Liver (tissue), 10 donors: ENCODE measurements at places on chromosomes 5 and 9. TPM values are rescaled to one million over a fixed set of nuclear protein-coding genes. Genes with fewer than 3 reads are reported as not detected.

GRCh38 chr9:110538647-110539041 is 40.9 kb downstream of the SVEP1 start:
- no peak for DNase-seq

GRCh38 chr9:113931140-113931539 is 55.0 kb downstream of the ZNF618 start:
- DNase-seq, result no peak

- no peak for DNase-seq
Measured at GRCh38 chr9:1875921-1876448, 139.2 kb upstream of the SMARCA2 start.

DNA sequence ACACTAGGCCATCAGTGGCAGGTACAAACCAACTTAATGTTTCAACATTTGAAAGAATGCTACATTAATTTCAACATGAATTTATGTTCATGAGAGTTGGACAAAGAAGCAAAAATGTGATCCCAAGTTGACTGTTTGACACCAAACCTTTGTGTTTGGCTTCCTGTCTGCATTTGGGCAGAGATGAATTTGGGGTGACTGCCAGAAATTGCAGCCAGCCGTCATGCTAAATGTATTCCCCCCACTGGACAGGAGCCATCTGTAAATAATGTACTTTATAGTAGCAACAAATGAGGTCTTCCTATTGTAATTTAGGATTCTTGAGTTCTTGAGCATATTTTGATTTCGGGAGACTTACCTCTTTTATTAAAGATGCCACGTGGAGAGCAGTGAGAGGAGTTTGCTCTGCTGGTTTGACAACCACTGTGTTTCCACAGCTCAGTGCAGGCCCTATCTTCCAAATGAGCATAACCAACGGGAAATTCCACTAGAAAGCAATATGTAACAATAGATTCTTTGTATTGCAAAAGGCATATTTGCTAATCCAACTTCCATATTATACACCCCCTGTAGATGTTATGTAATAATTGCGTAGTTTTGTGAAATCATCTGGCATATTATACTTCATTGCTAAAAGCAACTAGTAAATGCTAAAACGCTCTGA is 27.6 kb downstream of the ALDH1A1 start:
- no peak for DNase-seq

DNA sequence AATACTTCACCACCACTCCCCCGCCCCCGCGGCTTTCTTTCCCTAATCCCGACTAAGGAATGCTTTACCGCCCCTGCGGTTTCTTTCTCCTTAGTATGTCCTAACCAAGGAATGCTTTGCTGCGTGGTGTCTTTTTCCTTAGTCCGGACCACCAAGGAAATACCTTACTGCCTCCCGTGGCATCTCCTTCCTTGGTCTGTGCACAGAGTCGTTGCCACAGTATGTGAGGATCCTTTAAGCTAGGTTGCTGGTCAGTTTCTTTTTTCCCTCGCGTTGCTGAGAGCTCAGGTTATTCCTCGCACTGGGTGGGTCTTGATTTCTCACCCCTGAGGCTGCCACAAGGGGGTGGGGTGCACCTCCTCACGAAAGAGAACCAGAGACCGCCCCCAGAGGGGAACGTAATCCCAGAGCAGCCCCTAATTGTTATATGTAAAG is 309.4 kb downstream of the NR3C1 start:
- DNase-seq, result no peak

GRCh38 chr9:134611046-134611445 is 30.6 kb upstream of the COL5A1 start:
- no peak for DNase-seq

GRCh38 chr9:28389411-28389810 is 816.1 kb upstream of the C9orf72 start:
- DNase-seq, result no peak

GRCh38 chr9:6681957-6682501 is 36.5 kb upstream of the GLDC start:
- DNase-seq, result no peak

DNA sequence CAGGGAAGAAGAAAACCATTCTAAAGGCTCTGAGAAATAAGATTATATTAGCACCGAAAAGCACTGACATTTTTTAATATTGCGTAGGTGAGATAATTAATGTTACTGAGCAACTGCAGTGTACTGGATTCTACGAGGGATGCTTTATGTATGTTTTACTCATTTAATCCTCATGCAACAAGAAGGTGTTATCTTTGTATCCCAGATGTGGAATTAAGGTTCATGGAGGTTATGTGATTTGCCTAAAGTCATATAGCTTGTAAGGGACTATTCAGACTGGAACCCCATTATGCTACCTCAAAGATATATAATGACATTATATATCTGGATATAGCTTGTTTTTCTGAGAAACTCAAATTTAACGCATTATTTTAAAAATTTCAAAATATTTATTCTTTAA is 2.5 kb downstream of the FBXO4 start:
- DNase-seq, result no peak

CYFIP2 gene
- total RNA-seq, result 34.1 TPM

SV2C gene
- total RNA-seq, result under 0.01 TPM

- DNase-seq, result no peak
Measured at GRCh38 chr9:14147738-14148137, 166.2 kb downstream of the NFIB start.

ARL14EPL gene
- not detected for total RNA-seq

CYLC2 gene
- total RNA-seq, result not detected

DNA sequence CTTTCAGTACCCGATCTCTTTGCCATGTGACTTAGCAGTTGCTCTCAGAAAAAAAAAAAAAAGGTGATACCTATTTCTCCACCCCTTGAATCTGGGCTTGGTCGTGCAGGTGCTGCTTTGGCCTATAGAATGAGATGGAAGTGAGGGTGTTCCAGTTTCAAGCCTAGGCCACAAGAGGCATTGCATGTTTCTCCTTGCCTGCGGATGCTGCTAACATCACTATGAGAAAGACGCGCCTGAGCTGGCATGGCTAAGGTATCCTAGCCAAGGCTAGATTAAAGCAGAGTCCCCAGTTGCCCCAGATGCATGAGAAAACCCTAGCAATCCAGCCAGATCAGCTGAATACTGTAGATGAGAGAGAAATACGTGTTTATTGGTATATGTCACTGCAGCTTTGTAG is 14.7 kb upstream of the CSF1R start:
- DNase-seq, result peak; percentile 28

DNA sequence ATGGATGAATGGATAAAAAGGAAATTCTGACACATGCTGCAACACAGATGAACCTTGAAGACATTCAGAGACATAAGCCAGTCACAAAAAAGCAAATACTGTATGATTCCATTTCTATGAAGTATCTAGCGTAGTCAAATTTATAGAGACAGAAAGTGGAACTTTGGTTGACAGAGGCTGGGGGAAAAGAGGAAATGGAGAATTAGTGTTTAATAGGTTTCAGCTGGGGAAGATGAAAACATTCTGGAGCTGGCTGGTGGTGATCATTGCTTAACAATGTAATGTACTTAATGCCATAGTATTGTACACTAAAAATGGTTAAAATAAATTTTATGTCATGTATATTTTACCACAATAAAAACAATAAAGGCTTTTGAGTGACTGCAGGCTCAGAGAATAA is 24.2 kb downstream of the PPIC start:
- no peak for DNase-seq

TEX48 gene
- not detected for total RNA-seq

TAF11L10 gene
- total RNA-seq, result not detected

DNA sequence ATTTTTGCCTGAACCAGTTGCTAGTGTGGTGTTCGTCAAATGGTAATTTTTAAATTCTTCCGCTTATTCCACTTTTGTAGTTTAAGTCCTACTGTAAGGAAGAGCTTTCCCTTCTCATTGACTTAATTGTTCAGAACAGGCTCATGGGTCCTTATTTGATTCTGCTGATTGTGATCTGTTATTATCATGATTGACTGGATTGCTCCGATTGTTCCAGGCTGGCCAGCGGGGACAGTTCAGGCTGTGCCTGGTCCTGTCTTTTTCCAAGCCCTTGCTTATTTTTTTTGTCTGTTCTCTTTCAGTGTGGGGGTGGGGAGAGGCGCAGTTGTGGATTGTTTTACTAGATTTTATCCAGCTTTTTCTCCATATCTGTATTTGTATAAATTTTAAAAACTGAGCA is 52.4 kb downstream of the TRIO start:
- no peak for DNase-seq

NRARP gene
- 0.93 TPM for total RNA-seq

SARDH gene
- 53.7 TPM for total RNA-seq

DNA sequence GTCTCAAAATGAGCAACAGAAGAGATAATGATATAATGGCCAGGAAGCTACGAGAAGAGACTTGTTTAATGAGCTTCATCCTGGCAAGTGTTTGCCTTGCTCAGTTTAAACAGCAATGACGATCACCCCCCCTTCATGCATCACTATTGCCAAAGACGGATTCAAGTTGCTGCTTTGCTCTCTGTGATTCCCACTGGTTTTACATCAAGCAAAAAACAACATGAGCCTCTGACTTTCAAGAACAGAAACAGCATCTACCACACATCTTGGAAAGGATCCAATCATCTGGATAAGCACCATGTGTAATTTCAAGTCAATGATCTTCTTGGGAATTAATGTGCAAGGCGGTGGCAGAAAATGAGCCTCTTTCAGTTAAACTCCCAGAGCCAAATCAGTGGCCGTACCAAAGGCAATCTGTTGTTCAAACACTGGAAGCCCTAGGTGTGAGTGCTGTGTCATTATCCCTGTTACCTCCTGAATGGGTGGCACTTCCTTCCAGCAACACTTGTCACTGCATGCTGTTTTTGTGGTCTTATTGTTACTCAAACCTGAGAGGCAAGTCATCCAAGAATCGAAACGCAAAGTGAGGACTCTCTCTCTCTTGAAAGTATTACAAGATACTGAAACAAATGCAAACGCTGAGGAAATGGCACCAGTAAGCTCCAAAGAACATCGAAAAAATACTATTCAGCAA is 72.8 kb downstream of the MED27 start:
- DNase-seq, result no peak

GRCh38 chr5:174571662-174572397 is 152.6 kb upstream of the MSX2 start:
- no peak for DNase-seq

- DNase-seq, result no peak
Measured at GRCh38 chr5:59593439-59594007, 300.0 kb downstream of the PDE4D start.

- DNase-seq, result no peak
Measured at GRCh38 chr5:122076050-122076461, 2.0 kb downstream of the LOX start.

- no peak for DNase-seq
Measured at GRCh38 chr9:16171911-16172310, 619.1 kb downstream of the CCDC171 start.

GRCh38 chr5:119019501-119019900 is 31.2 kb upstream of the DTWD2 start:
- no peak for DNase-seq

CEP78 gene
- 12.0 TPM for total RNA-seq

GRCh38 chr9:17865881-17866280 is 287.0 kb downstream of the SH3GL2 start:
- DNase-seq, result no peak

KIF20A gene
- total RNA-seq, result 32.3 TPM

LHX3 gene
- total RNA-seq, result not detected

MPDZ gene
- 71.2 TPM for total RNA-seq

IL33 gene
- 15.3 TPM for total RNA-seq

GRCh38 chr5:69493396-69494133 is 975 bp downstream of the OCLN start:
- DNase-seq, result peak; percentile 52

NPR2 gene
- total RNA-seq, result 17.1 TPM

TLX3 gene
- total RNA-seq, result not detected

DNA sequence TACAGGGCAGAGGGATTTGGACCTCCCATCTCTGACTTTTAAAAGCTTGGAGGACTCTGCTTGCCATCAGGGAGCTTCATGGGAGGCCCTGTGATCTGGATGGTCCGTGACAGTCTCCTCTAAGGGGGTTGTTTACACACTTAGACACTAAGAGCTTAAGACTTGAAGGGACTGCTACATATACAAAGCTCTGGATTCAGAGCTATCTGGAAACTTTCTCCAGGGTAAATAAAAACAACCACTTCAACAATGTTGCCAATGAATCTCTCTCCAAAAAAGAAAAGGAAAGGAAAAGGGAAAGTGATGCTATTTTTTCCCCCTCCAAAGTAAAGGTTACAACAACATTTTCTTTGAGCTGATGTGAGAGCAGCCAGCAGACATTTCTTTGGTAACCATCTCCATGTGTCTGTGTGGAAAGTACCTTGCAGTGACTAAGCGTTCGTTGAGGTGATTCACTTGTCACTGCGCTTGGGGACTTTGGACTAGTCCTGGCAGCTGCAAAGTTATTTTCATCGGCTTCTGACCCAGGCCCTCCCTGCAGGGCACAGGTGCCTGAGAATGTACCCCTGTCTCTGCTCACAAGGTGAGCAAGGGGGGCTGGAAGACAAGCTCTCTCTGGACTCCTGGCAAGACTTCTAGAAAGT is 262.1 kb upstream of the KLF4 start:
- DNase-seq, result no peak

LURAP1L gene
- total RNA-seq, result 4.2 TPM

NSG2 gene
- not detected for total RNA-seq

- no peak for DNase-seq
Measured at GRCh38 chr5:73264631-73265030, 91.6 kb downstream of the TMEM174 start.

DNA sequence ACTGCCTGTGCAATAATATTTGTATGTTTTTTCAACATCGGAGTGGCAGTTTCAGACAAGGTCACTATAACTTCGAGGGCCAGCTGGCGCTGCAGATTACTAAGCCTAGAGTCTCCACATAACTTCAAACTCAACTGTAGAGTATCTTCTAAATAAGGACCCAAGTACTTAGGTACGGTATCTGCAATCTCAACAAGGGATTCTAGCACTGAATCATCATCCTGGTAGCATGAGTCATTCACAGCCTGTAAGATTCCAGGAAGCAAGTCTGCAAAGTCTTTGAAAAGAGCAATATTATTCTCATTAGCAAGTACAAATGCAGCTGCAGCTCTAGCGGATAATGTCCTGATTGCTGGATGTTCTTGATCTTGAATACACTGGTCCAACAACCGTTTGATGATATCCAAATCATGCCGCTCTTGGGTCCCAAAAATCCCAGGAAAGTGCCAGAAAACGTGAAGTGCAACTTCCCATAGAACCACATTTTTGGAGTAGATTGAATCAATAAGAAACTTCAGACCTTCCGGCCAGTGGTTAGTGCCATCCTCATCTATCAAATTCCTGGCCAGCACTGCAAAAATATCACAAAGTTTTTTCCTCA is 654 bp downstream of the RANBP6 start:
- no peak for DNase-seq

GRCh38 chr5:143235423-143235822 is 168.1 kb downstream of the NR3C1 start:
- no peak for DNase-seq

CLPTM1L gene
- 135 TPM for total RNA-seq

DNA sequence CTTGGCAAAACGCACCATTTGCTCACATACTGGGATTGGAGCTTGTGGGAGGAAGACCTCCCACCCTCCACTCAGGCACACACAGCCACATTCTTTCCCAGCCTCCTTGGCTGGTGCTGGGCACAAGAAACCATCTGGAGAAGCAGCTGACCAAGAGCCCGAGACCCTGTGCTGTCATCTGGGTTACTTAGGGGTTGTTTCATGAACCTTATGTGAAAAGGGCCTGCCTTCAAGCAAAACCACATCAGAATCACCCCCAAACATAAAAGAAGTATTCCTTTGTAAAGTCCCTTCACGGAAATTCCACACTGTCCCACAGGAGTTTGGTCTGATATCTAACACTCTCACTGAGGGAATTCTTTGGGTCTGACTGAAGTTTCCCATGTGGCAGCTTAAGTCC is 172.1 kb downstream of the NR3C1 start:
- no peak for DNase-seq

PCDHB6 gene
- 0.05 TPM for total RNA-seq

C9orf85 gene
- total RNA-seq, result 3.9 TPM

C5orf34 gene
- 0.59 TPM for total RNA-seq
